Right ventricle myocardium superior (tissue), 1 donor: ENCODE measurements at places on chromosomes 5 and 9. TPM values are rescaled to one million over a fixed set of nuclear protein-coding genes. Genes with fewer than 3 reads are reported as not detected.

IFNA13 gene
- not detected for total RNA-seq

DNA sequence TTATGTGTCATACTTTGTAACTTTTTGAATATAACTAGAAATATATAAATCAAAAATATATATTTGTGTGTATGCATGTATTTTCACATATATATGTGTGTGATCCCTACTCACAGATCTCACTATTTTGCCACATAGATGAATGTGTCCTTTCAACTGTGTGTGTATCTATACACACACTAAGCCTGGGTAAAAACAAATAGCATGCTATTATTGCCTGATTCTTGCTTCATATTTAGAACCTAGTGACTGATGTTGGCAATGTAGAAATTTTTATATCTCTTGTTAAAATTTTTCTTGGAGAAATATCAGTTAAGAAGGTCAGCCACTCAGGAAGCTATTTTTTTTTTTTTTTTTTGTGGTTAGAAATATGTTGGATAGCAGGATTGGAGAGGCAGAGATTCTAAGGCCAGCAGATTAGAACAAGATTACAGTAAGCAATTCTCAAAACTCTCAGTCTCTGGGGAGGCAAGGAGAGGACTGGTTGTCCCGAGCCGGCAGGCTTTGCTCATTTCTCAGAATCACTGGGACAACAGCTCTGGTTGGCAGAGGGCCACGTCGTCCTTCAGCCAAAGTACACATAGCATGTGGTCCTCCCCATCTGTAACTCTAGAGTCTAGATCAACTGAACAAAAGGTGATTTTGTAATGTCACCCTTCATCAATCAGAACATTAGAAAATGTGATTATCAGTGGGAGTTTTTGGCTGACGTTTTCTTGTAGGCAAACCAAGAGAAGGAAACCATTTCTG, 19.7 kb downstream of the C6 start:
- peak; percentile 99 for DNase-seq

DNA sequence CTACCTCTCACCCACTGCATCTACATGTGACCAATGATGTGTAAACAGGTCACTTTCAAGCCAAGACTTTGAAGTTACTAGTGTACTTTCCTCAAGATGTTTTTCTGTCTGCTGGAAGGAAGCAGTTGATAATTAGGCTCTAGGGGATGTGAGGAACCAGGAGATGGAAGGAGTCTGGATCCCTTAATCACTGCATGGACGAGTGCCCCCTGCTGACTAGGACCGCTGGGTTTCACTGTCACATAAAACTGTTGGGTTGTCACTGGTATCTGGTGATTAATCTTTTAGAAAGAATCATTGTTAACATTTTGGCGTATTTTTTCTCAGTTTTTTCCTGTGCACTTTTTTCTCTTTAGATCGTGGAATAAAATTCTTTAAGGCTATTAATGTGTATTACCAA, 79.5 kb downstream of the SREK1 start:
- no peak for DNase-seq

GABRA6 gene
- total RNA-seq = not detected

GRCh38 chr9:69176471-69177171, 2.5 kb downstream of the TJP2 start:
- no peak for DNase-seq

HSD17B3 gene
- total RNA-seq = 1.3 TPM

MLANA gene
- total RNA-seq = not detected
